ENCODE measurements at places on chromosomes 4 and X.

- no peak for DNase-seq
These were observed 85.8 kb downstream of the RAPGEF2 start for GRCh38 chr4:159188646-159189045.

GRCh38 chr4:14218641-14219040, 591.1 kb upstream of the BOD1L1 start:
- no peak for DNase-seq

DNA sequence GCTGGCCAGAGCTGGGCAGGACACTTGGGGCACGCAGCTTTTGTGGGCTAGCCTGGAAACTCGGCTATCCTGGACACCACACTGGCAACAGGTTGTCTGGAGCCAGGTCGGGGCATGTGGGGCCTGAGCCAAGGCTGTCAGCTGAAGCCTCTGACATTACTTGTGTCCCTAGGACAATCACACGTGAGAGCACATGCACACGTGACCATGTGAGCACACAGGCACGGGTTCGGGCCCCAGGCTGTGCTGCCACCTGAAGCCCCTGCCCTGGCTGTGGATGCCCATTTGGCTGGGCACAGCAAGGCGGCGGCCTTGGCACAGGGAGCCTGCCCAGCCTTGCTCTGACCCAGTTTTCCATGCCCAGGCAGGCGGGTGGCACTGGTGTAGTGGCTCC, 8.7 kb upstream of the FGFR3 start:
- DNase-seq, result no peak

DNA sequence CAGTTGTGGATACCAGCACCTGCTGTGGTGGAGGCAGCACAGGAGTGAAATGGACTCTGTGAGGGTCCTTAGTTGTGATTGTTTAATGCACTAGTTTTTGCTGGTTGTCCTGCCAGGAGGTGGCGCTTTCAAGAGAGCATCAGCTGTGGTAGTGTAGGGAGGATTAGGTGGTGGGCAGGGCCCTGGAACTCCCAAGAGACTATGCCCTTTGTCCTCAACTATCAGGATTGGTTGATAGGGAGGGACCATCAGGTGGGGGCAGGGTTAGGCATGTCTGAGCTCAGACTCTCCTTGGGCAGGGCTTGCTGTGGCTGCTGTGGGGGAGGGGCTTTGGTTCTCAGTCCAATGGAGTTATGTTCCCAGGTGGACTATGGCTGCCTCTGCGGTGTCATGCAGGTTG, 121.9 kb downstream of the RRAGB start:
- DNase-seq, result no peak

- no peak for DNase-seq
These were observed 173.6 kb upstream of the SFRP2 start for GRCh38 chr4:153962311-153963039.

- DNase-seq, result peak; percentile 77
These were observed at the start of gene NHS for GRCh38 chrX:17374619-17375366. NHS (plus strand) TSS chrX:17375200; CDS start chrX:17375758, 558 bp downstream.

- DNase-seq, result peak; percentile 40
These were observed 25.2 kb downstream of the TIGD2 start for GRCh38 chr4:89136525-89136924.

- DNase-seq, result no peak
These were observed 7.1 kb downstream of the MAOA start for GRCh38 chrX:43663173-43663572.

GRCh38 chr4:185700630-185701029, 111.4 kb downstream of the SORBS2 start:
- no peak for DNase-seq

DNA sequence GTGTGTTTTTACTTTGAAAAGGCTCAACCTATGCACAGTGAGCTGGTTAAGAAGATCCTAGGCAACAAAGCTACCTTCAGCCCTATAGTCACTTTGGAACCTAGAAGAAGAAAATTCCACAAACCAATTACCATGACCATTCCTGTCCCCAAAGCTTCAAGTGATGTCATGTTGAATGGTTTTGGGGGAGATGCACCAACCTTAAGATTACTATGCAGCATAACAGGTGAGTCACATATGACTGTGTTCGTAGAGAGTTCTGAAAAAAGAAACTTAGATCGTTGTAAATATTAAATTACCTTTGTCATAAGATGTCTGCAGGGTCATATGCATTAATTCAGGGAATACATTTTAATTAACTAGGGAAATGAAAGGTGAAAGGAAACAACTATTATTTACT, 287.1 kb downstream of the ANK2 start:
- DNase-seq, result no peak

- peak; percentile 28 for DNase-seq
These were observed 147.6 kb downstream of the PPP3CA start for GRCh38 chr4:101199507-101200285.

DNA sequence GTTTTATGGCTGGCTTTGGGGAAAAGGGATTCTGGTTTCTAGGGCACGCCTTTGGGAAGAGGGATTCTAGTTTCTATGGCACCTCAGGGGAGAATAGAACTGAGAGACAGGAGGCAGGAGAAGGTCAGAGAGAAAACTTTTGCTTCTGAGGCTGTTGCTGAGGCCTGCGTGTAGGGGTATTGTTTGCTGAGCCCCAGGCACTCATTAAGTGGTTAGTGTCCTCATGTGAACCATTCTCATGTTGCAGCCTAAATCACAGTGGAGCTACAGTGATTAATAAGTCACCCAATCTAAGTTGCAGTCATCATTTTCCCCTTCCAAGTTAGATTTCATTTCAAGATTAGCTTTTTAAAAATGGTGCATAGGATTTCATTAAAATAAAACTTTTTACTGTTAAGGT, 29.0 kb downstream of the VCX3A start:
- DNase-seq, result no peak

DNA sequence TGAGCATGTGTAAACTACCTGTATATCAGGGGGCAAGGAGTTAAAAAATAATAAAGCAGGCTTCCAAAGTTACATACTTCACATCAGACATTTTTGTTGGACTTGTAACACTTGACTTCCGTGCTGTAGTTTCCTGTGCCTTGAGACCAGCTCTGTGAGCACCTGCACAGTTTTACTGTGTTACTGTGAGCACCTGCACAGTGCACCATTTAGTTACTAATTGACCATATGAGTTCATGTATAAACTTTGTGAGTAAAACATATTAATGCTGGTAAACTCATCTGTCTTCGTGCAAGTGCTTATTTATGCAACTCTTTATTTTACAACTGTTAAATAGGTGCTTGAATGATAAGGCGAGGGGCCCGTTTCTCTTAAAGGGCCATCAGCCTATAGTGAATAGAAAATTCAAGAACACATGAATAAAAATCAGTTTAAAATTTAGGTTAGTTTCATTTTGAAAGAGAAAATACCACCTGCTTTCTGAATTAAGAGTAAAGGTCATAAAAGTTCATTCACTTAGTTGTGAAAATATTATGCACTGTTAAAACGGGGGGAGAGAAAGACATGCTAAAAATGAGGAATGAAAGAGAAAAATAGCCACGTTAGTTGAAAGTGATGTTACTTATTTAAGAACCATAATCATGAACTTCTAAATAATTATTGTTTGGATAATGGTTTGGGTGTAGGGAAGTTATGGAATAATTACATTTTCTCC, 42.4 kb downstream of the USP9X start:
- no peak for DNase-seq

DNA sequence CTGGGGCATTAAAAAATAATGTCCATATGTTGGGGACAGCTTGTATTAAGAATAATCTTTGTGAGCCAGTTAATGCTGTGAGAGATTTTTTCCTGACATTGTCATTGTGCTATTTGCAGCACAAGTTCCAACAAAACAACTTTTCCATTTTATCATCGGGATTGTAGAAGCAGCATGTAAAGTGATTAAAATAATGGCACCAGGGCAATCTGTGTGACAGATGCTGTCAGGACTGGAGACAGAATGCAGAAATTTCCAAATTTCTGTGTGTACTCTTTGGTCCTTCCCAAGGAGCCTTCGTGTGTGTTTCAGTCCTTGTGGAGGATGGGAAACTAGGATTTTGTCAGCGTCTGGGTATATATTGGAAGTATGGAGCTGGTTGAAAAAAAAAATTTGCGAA, 101.5 kb upstream of the LIMCH1 start:
- no peak for DNase-seq

- no peak for DNase-seq
These were observed 16.0 kb downstream of the C4orf33 start for GRCh38 chr4:129111919-129112318.

GRCh38 chr4:102625232-102625930, 124.2 kb downstream of the NFKB1 start:
- DNase-seq, result peak; percentile 52

GRCh38 chr4:40897557-40898203, 147.9 kb downstream of the NSUN7 start:
- peak; percentile 70 for DNase-seq

- DNase-seq, result peak; percentile 44
These were observed 9.9 kb upstream of the ANAPC4 start for GRCh38 chr4:25367004-25367621.

DNA sequence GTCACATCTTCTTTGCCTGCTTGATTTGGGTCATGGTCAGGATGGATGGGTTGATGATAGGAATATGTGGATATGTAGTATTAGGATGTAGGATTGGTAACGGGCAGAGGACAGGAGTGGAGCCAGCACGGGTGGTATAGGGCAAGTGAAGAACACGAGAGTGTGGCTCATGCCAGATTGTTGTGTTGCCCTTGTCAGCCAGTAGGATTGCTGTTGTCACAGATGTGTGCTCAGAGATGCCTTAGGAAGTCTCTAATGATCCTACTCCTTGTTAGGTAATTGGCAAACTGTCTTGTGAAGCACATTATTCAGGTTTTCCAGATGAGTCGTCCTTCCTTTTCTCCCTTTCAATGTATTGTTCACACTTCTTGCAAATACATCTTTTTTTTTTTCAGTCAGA, 5.5 kb downstream of the ATP10D start:
- peak; percentile 36 for DNase-seq

DNA sequence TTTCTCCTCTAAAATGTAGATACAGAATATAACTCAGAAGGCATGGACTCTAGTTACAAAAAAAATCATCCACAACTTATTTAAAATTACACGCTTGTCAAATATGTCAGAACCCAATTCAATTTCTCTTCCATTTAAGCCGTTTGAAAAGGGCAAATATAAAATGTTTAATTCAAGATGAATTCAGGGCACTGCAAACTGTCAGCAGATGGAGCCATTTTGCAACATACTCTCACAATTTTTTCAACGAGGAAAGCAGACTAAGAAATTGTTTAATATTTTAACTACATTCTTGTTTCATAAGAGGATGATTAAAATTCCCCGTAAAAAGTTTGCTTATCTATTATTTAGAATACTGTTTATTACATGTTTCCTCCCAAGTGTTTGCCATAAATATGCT, 321.3 kb upstream of the CPXCR1 start:
- no peak for DNase-seq

DNA sequence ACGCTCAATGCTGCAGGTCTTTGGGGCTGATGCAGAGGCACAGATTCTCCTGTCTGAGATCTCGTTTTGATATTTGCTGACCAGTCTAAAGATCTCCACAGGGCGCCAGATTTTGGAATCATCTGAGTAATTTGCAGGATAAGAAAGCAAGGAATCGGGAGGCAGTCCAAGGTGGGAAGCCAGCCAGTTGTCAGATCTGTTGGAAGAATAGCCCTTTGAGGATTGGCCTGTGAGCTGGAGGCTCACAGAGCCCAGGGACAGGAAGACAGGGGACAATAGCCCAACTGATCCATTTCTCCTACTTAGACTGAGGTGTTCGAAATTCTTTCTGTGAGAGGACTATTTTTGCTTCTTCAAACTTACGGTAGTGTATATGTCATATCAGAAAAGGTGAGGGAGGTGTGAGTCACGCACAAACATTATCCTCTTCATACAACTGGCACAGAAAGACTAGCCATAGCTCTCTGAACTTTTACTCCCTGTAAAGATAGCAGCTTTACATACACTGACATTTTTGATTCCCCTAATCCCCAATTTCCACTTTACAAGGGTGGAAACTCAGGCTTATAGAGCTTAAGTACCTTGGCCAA, 8.8 kb downstream of the DIPK2B start:
- DNase-seq, result no peak

- DNase-seq, result peak; percentile 15
These were observed 49.7 kb downstream of the ABCG2 start for GRCh38 chr4:88108747-88109122.

- DNase-seq, result no peak
These were observed 117.6 kb upstream of the ATOH1 start for GRCh38 chr4:93710847-93711430.

GRCh38 chr4:87353592-87353991, 30.9 kb upstream of the HSD17B13 start:
- DNase-seq, result peak; percentile 51

DNA sequence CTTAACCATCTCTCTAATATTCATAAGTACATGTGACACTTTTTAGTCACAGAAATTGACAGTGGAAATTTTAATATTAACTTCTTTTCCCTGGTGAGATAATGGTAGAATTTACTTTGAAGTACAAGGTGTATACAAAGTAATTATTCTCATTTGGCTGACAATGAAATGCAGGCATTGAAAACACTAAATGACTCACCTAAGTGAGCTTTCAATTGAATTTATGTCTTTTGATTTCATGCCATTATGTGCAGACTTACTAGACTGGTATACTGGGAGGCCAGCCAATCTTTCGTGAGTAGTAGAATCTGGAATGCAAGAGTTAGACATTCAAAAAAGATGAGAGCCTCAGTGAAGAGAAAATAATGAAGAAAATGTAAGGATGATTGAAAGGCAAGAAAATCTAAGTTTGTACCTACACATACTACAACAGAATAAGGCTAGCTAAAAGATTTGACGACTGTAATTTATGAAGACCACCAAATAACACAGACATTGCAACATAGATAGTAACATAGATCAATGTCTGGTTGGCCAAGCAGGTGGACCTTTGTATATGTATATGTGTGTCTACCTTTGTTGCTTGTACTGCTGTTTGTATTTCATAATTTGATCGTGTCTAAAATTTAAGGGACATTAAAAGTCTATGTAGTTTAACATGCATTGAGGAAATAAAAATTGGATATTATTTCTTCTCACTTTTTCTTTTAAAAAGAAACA, 459.7 kb downstream of the IL15 start:
- peak; percentile 95 for DNase-seq

DNA sequence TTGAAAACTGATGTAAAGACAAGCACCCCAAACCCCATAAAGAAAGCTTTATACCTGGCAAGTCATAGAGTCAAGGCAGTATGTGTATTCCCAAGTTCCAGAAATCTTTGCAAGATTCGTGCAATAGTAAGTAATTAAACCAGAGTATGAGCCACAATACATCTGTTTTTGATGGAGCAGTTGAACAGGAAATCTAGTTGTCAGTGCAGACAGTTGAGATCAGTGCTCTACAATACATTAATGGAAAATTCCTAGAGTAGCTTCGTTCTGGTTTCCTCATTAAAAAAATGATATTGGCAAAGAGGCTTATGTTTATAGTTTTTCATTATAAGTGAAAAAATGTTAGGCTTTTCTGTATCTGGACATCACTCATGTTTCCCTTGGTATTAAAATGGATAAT, 575.3 kb downstream of the TRIML1 start:
- DNase-seq, result peak; percentile 0

DNA sequence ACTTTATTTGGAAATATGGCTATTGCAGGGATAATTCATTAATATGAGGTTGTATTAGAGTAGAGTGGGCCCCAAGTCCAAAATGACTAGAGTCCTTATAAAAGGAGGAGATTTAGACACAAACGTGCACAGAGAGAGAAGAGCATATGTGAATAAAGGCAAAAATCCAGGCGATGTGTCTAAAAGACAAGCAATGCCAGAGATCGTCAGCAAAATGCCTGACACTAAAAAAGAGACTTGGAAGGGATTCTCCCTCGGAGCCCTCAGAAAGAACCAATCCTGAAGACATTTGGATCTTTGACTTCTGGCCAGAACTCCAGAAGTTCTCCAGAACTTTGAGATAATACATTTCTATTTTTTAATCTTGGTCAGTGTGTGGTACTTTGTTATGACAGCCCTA, 472.1 kb downstream of the NLGN4X start:
- DNase-seq, result no peak

Measured in EL (cell line).